Amniotic stem cell (primary cell): ENCODE measurements at places on chromosomes 5 and 9.
A peak's percentile ranks its signal among the peaks of the same experiment; 100 is the strongest.

DNA sequence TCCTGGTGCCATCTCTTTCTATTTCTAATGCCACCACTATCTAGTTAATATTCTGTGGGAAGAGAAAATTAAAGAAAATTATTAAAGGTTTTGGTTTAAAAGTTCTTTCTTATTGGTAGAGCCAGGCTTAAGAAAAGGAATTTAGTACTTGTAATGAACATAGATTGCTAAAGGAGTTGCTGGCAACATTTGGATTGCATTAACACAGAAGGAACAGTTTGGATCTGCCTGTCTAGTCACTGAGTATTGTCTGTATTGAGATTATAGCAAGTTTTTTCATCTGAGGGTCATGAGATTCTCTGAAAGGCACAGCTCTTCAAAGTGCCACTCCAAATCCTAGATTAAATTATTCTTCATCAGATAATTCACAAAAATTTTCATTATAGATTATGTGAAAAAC, 32.0 kb downstream of the FSD1L start:
- no peak for DNase-seq

- DNase-seq: no peak
Observed at GRCh38 chr5:154562244-154562880, 84.3 kb upstream of the HAND1 start.

DNA sequence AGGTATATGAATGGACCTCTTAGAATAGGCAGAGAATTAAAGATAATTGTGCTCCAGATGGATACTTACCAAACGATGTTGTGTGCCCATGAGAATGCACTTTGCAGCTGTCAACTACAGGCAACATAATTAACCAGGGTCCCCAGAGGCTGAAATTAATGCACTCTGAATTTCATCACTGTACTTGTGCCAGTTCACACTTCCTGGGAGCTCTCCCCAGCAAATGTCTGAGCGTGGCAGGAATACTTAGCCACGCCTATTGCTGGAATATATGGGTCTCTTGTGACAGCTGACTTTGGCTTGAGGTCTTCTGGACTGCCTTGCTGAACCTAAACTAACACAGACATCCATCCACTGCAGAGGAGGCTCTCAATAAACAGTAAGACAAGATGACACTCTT, 11.9 kb upstream of the C1QTNF2 start:
- no peak for DNase-seq

- no peak for DNase-seq
Observed at GRCh38 chr5:138466125-138466899, 1.0 kb downstream of the EGR1 start.

DNA sequence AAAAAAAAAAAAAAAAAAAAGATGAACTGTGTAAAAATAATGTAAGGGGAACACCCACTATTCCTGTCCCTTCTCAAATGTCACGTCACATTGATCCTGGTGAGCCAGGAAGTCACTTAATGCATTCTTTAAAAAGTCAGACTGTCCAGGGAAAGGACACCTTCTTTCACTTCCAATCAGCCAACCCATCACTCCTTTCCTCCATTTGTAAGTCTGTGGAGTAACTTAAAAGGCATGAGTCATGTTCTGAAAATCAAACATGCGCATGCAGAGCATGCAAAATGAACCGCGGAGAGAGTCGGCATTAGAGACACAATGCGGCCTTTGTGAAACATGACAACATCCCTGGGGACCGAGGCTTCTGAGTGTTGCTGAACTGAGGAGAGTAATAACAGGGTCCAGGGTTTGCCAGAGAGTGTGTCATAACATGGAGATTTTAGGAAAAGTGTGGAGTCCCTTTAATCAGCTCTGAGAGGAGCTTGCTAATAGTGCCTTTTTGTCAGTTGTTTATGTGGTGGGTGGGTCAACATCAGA, 77.6 kb upstream of the SEMA6A start:
- no peak for DNase-seq

DNA sequence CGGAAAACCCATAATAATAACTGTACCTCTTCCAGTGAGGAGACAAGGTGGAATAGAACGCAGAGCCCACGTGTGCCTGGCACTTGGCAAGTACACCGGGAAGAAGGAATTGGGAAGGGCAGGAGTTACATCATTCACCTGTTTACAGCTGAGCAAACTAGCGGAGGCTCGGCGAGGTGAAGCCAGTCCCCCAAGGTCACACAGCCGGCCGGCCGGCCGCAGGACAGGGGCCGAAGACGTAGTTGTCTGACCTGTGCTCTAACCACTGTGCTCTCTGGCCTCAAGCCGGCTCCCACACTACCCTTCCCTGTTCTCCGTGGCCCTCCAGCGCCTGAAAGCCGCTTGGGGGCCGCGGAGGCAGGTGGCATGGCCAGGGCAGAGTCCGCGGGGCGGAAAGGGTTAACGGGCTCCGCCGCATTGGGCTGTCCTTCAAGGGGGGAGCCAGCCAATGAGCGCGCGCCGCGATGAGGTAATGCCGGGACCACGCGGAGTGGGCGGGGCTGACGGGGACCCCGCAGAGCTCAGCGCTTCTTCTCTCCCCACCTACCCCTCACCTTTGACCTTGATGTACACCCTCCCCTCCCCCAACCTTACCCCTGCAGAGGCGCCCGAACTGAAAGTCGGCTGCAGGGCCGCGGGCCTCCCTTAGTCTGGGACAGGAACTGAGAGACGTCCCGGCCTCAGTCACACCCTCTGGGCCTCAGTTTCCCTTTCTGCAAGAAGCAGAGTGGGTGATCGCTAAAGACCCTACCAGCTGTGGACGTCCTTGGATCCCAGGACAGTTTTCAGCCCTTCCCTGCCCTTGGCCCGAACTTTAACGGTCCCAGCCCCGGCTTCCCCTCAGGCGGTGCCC, 125.1 kb downstream of the C9orf50 start:
- peak; percentile 39 for DNase-seq

DNA sequence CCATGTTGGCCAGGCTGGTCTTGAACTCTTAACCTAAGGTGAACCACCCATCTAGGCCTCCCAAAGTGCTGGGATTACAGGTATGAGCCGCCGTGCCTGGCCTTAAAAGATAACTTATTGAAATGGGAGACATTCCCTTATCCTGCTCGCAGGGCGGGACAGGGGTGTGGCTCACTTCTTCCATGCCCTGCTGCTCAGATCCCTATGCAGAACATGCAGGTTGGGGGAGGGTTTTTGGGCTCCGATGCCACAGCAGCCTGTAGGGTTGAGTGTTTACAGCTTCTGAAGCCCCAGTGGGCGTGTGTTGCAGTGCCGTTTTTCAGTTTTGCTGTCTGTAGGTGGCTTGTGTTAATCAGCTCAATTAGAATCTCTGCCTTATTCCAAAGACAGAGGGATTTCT, 108.0 kb upstream of the BRINP1 start:
- no peak for DNase-seq

- no peak for DNase-seq
Observed at GRCh38 chr9:72467766-72468738, 53.4 kb upstream of the TMC1 start.

- DNase-seq: no peak
Observed at GRCh38 chr9:90640361-90640760, 2.3 kb downstream of the DIRAS2 start.

DNA sequence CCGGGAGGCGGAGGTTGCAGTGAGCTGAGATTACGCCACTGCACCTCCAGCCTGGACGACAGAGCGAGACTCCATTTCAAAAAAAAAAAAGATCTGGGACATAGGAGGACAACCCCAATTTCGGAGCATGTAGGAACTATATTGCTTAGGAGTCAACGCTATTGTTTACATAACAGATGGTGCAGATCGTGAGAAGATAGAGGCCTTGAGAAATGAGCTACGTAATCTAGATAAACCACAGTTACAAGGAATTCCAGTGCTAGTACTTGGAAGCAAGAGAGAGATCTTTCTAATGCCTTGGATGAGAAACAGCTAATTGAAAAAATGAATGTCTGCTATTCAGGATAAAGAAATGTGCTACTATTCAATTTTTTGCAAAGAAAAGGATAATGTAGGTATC, 20.3 kb downstream of the TBC1D2 start:
- DNase-seq: no peak

DNA sequence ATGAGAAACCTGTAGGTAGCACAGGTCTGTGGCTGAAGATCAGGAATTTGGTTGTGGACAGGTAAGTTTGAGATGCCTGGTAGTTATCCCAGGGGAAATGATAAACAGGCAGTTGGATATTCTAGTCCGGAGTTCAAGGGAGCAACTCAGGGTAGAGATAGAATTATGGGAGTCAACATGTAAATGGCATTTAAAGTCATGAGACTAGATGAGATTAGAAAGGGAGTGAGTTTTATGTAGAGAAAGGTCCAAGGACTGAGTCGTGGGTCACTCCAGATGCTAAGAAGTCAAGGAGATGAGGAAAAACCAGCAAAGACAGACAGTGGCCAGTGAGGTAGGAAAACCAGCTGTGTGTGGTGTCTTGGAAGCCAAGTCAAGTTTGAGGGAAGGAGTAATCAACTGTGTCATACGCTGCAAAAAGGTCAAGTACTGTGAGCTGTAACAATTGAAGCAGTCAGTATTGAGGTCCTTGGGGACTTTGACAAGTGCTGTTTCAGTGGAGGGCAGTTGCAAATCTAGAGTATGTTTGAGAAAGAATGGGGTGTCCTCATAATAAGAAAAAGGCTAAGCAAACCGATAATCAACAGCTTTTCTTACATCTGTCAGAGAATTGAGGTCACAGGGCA, 18.2 kb downstream of the GNPDA1 start:
- no peak for DNase-seq

GRCh38 chr5:72959257-72959656, 3.4 kb downstream of the FCHO2 start:
- DNase-seq: no peak

DNA sequence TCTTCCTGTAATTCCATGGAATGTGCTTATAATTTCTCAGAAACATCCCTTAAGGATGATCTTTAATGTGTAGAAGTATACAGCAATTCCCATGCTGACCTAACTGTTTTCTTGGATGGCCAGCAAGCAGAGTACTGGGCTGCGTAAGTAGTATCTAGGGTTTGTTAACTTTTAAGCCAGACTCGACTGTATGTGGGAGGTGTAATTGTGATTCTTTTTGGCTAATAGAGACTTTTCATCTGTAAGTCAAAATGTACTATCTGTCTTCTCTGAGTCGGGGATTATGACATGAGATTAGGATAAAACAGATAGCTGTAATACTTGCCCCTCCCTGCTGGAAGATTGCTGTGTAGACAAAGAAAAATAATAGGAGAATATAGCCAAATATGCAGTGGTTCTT, 169.3 kb downstream of the SGCD start:
- DNase-seq: no peak

GRCh38 chr5:44385291-44385900, 3.8 kb downstream of the FGF10 start:
- DNase-seq: no peak
